ENCODE measurements at places on chromosomes 1 and 21.

DNA sequence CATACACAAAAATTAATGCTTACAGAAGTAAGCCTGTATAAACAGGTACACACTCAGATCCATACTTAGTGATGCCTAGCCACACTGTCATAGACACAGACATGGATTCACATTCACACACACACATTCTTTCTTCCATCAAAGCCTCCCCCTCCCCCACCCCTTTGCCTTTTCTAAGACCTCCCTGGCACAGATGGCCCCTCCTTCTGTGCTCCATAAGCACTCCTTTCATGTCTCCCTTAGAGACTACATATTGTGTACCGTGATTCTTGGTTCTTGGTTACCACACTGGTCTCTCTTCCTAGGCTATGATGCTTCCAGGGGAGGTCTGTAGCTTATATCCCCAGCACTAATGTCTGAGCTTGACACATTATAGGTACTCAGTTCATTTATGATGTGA is 2.0 kb upstream of the NHLH2 start:
- DNase-seq, result no peak

GRCh38 chr1:150110116-150110515 is 39.6 kb upstream of the PLEKHO1 start:
- DNase-seq, result no peak

GRCh38 chr1:246791303-246791918 is 67.2 kb downstream of the SCCPDH start:
- no peak for DNase-seq

DNA sequence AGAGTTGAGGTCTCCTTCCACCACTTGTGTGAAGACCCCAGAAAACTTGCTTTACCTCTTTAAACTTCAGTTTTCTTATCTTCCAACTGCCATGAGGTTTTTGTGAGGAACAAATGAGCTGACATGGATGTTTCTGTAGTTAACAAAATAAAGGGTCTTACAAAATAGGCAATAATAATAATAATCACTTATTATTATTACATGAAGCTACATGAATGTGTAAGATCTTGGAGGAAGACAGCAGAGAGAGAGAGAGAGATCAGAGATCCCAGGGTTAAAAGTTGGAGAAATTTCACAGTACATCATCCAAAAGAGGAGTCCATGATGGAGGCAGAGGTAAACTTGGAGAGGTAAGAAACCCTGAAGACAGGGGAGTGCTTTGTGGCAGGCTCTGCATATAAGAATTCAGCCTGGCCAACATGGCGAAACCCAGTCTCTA is 10.7 kb downstream of the RCC1 start:
- DNase-seq, result peak; percentile 19

DNA sequence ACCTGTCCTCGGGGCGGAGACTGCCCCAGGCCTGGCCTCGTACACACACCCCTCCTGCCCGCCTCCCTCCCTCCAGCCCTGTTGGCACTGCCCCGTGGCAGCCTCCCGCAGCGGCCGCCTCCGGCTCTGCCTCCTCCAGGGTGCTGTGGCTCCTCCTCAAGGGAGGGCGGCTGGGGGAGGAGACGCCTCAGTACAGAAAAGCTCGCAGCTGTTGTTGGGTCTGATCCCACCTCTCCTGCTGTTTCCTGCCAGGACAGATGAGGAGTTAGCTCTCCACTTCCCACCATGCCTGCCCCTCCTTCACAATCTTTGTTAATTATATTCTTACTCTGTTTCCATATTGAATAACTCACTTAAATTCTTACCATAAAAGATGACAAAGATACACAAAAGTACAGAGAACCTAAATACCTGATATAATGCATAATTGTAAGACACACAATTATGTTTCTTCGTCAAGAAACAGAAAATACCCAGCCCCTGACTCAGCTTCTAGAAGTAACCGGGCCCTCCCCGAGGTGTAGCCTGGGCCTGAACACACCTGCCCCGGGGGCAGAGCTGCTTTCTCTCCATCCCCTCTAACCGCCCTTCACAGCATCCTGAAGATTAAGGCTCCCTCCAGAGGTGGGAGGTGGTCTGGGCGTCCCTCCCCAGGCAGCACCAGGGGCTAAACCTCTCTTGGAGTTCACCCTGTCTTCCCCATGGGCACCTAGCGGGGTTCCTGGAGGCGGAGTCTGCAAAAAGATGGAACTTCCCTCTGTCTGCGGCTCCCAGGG is 30.6 kb upstream of the COL6A1 start:
- no peak for DNase-seq

DNA sequence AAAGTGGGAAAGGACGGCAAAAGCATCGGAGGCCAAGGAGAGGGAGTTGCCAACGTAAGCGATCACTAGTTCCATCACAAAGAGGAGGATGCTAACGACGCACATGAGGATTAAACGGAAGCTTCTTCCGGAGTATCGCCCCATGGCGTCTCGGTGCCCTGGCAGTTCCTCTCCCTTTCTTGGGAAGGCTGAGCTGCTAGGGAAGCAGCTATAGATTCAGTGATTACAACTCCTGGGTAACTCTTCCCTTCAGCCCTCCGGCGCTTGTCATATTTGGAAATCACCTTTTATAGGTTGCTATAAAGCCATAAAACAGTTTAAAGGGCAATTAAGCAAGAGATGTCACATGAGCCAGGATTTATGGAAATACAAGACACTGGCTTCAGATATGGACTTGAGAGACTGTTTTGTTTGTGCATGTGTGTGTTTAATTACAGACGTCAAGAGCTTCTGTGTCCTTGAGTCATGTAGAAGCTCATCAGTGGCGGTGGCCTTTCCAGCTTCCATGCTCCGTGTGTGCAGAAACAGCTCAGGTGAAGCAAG is 30.6 kb upstream of the SLC30A10 start:
- no peak for DNase-seq

DNA sequence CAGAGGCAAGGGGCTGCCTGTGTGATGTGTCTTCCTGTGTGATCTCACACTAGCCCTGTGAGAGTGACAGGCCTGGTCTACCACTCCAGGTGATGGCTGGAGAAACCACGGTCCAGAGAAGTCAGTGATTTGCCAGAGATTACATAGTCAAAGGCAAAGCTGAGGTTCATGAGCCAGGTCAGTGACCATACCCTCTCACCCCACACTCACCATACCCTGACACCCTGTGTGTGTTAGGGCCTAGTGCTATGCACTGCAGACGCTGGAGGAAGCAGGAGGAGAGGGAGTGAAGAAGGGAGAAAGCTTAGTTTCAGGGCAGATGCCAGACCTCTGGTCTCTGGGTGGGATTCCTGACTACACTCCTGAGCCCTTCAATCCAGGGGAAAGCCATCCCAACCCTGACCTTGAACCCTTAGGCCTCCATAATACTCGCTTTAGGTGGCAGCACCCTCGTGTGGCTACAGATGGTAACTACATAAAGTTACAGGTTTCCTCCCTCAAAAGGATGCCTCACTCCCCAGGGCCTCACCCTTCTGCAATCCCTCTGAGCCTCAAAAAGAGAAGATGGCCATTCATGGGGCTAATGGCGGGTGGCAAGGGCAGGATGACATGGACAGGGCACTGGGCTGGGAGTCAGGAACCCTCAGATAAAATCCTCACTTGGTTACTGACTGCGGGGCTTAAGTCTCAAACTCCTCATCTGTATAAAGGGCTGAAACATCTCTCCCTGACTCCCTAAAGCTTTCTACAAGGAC is 20.8 kb upstream of the SDC3 start:
- DNase-seq, result peak; percentile 21

GRCh38 chr1:8283058-8283884 is 34.6 kb upstream of the SLC45A1 start:
- peak; percentile 51 for DNase-seq

DNA sequence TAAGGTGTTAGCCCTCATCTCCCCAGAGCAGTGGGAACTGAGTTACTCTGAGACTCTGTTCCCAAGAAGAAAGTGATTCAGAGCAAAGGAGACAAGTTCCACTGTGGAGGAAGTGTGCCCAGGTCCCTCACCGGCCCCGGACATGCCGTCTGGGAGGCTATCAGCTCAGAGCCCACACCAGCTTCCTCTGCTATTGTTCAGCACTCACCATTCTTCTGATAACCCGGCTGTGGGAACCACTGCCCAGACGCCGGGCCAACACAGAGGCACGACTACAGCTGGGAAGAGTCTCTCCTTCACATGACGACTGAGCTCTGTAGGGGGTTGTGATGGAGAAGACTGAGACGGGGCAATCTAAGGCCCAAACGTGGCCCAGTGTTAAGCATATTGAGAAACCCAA is 34.2 kb upstream of the GJA5 start:
- DNase-seq, result no peak

GRCh38 chr1:180540697-180541594 is 17.8 kb upstream of the OVAAL start:
- no peak for DNase-seq

- no peak for DNase-seq
These were observed 17.0 kb upstream of the NGF start for GRCh38 chr1:115355069-115355468.

GRCh38 chr1:67792103-67792502 is 41.2 kb downstream of the GNG12 start:
- DNase-seq, result no peak

GRCh38 chr1:190479516-190479915 is 1.9 kb upstream of the BRINP3 start:
- no peak for DNase-seq

DNA sequence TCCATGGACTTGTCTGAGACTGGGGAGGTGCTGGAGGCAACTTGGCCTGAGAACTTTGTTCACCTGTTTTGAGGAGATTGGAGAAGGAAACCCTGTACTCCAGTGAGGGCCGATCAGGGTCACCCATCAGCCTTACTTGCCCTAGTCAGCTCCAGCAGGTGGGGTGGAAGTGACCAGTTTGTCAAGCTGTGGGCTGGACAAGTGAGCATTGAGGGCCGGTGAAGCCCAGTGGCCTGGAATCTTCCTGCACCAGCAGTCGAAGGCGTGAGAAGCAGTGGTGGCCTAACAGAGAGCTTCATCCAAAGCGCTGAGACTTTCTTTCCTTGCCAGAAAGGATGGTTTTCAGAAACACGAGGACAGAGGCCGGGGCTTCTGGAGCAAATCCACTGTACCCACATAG is 9.6 kb downstream of the SLC37A1 start:
- DNase-seq, result no peak

GRCh38 chr1:96544831-96545221 is 176.8 kb upstream of the PTBP2 start:
- no peak for DNase-seq

DNA sequence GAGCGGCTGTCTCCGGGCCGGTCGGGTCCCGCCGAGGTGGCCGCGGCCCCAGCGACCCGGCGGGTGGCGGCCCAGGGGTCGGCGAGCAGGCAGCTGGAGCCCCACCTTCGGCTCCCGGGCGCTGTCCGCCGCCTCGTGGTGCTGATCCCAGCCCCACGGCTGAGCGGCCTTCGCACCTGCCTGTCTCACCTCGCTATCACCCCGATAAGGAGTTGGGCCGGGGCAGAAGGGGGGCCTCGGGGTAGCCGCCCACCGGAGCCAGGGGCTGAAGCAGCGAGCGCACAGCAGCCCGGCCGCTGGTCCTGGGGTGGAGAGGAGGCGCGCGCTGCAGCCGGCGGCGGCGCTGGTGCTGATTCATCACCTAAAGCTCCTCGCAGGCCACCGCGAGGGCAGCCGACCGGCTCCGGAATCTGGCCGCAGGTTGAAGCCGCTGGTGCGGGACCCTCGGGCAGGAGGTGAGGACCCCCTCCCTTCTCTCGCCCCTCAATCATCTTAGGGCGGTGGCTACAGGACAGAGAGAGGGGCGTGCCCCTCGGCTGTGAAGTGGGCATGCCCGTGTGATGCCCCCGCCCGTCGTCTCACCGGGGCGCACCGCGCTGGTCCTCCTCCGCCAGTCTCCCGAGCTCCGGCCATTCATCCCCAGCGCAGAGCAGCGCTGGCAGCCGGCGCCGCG is 575 bp downstream of the TRIM67 start:
- no peak for DNase-seq

DNA sequence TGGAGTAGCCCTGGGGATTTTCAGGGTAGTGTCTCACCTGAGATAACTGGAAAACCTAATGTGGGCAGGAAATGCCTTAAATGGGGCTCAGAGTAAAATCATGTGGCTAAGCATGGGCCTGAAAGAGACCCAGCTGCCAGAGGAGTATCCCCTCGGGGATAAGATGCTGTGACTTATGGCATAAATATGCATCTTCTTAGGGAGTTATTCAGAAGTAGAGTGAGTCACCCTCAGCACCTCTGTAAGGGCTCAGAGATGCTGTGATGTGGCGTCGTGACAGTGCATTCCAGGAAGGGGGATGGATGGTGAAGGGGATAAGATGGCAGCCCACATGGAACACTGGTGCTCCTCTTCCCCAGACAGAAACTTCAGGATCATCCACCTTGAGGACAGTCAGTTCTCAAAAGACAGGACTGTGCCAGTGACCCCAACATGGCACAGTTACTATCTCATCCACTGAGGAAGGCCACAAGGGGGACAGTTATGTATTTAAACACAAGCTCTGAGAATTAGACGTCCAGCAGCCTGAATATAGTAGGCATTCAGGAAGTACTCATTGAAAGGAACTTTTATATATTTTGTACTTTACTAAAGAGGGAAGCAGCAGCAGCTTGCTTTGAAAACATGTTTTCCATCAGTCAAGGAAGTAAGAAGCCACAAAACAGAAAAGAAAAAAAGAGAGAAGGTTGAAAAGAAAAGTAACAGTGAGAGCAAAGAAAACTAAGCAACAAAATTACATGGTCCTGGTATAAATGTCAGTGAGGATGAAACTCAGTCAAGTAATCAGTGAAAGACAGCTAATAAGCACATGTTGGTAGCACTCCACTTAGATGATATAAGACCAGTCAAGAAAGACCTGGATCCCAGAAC is 8.3 kb downstream of the IL24 start:
- peak; percentile 88 for DNase-seq

GRCh38 chr21:25905126-25905525 is 170.4 kb downstream of the GABPA start:
- no peak for DNase-seq

GRCh38 chr1:207925210-207925609 is 14.3 kb upstream of the CD34 start:
- no peak for DNase-seq

- no peak for DNase-seq
These were observed 116.9 kb downstream of the RGS7 start for GRCh38 chr1:241240069-241240468.

DNA sequence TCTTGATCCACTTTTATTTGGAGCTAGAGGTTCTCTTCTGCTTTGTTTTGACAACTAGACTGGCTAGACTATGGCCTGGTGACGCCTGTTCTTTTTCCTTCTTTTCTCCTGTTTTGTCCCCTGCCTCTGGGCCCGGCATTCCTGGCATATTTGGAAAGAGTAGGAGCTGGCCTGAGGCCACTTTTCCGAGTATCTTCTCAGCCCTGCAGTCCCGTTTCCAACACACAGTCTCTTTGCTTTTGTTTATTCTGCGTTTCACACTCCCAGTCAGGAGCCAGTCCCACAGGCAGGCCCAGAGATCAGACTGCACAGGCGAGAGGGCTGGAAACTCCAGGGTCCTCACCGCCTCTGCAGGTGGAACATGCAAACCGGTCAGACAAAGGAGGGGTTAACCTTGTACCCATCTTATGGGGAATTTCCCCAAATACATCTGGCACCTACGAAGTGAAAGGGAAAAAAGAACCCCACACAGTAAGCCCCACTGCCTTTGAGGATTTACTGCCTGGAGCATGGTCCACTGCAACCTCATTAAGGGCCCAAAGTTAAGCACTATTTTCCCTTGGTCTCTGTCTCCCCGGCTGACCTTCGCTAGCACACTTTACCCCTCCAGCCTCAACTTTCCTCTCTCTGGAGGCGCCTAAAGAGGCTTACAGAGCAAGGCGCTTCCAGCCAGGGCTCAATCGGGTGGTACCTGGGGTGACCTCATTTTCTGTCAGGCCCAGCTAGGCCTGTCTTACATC is 141.1 kb downstream of the TOMM20 start:
- DNase-seq, result peak; percentile 82

- no peak for DNase-seq
These were observed 725 bp upstream of the ARPC5 start for GRCh38 chr1:183636334-183636682.

GRCh38 chr1:94725566-94725965 is 94.6 kb upstream of the SLC44A3 start:
- peak; percentile 97 for DNase-seq

GRCh38 chr21:41319273-41319672 is 2.7 kb downstream of the FAM3B start:
- no peak for DNase-seq

Measured in RCC 7860 (cell line).